Colonic mucosa (tissue), 4 donors: ENCODE measurements at places on chromosomes 3 and 15. TPM values are rescaled to one million over a fixed set of nuclear protein-coding genes. Genes with fewer than 3 reads are reported as not detected.
A peak's percentile ranks its signal among the peaks of the same experiment; 100 is the strongest.

Gene ST3GAL6
- total RNA-seq: 2.5 TPM

- DNase-seq: no peak
Observed at GRCh38 chr15:92495446-92495845, 101.8 kb downstream of the ST8SIA2 start.

- DNase-seq: no peak
Observed at GRCh38 chr15:65081758-65082157, 5.2 kb downstream of the KBTBD13 start.

DNA sequence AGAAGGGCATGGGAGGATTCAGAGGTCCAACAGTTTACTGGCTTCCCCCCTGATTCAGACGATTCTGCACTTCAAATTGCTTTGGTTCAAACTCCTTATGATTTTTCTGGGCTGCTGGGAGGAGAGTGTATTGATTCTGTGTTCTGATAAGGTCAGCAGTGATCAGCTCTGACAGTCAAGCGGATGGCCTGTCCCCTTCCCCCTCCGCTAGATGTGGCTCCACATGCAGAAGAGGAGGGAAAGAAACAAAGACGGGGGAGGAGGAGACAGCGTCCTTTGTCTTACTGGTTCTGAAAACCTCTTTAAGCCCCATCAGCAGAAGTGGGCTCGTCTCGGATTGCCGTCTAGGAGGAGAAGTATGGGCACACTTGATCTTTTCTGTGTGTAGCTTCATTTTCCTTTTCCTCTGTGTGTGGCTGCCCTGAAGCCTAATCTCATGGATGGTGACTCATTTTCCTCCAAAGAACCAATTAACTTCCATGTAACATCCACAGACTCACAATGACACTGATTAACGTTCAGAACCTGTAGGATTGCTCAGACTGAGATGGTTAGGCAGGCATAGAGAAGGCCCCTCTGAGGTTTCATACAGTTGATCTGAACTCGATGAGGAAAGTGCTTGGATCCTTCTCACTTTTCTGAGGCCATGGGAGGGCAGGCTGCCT, 162.4 kb upstream of the PPP2R3A start:
- DNase-seq: no peak

Gene NR1I2
- total RNA-seq: 58.4 TPM

Gene DUOXA2
- 30.2 TPM for total RNA-seq

- DNase-seq: no peak
Observed at GRCh38 chr3:141272906-141273662, 41.5 kb downstream of the PXYLP1 start.

DNA sequence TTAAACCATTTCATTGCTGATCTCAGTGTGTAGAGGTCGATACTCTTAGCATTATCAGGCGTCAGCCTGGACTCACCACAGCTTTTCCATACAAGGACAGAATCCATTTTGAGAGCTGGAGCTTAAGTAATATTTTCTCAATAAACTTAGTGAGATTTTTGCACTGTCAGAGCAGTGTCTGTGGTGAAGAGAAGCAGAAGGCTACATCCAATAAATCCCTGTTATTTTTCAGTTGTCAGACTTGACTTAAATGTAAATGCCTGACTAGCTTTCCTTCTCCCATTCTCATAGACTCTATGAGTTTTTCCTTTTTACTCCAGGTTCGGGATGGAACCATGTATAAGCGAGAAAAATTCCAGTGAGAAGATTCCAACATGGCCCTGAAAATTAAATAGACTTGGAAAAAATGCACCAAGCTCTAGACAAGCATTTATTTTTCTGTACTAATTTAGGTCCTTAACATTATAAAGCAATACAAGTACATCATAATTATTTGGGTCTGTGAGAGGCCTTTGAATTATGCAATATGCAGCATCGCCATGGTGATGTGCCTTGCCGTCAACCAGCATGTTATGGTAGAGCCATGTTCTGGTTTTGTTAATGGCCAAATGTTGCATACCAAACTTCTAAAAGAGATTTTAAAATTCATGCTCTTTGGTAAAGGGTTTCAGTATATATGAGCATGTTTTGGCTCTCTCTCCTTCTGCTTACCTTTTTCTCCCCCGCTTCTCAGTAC, 62.0 kb downstream of the RARB start:
- no peak for DNase-seq

GRCh38 chr3:180252683-180253082, 215.9 kb upstream of the PEX5L start:
- DNase-seq: no peak

Gene GUCA1C
- not detected for total RNA-seq

DNA sequence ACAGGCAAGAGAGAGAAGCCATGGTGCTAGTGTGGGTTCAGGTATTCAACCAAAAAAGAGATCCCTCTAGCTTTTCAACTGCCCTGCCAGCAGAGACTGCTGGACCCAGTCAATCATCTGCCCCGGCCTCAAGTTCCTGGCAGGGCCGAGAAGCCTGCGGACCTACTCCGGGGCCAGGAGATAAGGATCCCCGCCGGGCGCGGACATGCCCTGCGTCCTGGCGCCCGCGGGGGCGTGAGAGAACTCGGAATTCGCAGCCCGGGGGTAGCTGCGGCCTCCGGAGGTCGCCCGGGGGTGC, 821 bp upstream of the MAGI1 start:
- peak; percentile 48 for DNase-seq

Gene LRRIQ4
- not detected for total RNA-seq

Gene P2RY13
- 0.27 TPM for total RNA-seq

- DNase-seq: no peak
Observed at GRCh38 chr3:171093462-171093861, 66.9 kb upstream of the SLC2A2 start.

GRCh38 chr3:34377961-34378360, 579.5 kb downstream of the PDCD6IP start:
- peak; percentile 79 for DNase-seq

Gene CPLX3
- total RNA-seq: not detected

Gene CFAP92
- 0.77 TPM for total RNA-seq
